ENCODE measurements at places on chromosomes 13 and 19.

GRCh38 chr19:30631033-30631370, 258.8 kb downstream of the ZNF536 start:
- DNase-seq = no peak

GRCh38 chr19:14434543-14435319, 1.6 kb downstream of the PKN1 start:
- no peak for DNase-seq

GRCh38 chr13:25225970-25226369, 53.9 kb upstream of the AMER2 start:
- no peak for DNase-seq

DNA sequence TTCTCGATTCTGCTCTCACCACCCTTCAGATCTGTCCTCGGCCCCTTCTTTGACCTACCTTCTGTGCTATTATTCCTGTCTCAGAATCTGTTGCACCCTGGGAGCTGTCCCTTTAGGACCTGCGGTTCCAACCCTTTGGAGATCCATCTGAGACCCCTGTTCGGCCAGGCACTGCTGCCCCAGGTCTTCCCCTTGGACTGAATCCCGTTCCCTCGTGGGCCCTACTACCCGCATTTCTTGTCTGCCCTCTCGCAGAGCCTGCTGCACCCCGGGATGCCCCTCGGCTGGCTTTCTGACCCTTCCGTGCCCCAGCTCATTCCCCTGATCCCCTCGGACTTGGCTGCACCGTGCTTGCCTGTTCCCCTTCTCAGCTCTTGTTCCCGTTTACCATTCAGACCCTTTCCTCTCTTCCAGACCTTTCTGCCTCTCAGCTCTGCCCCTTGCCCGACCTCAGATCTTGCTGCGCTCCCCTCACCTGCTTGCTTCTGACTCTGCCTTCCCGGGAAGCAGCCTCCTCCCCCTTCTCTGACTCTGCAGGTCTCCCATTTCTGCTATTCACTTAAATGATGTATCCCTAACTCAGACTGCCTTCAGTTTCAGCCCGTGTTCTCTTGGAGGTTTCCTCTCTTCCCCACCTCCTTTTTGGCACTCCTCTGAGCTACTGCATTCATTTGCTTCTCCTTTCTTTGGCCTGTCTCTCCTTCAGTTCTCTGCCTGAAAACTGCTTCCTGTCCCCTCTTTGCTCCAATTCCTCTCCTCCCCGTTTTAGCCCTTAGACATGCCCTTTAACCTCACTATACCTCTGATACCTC, 1.1 kb downstream of the ARHGAP35 start:
- DNase-seq = no peak

GRCh38 chr13:60611523-60611922, 214.5 kb downstream of the TDRD3 start:
- no peak for DNase-seq

- no peak for DNase-seq
These were observed 4.3 kb downstream of the HNRNPL start for GRCh38 chr19:38845374-38846024.

- DNase-seq = no peak
These were observed 36.5 kb upstream of the TSHZ3 start for GRCh38 chr19:31385744-31386143.

Data from right lung (tissue), 10 donors.